Caco-2 (cell line): ENCODE measurements at places on chromosomes 16 and 17.

- no peak for DNase-seq
Observed at GRCh38 chr16:10510279-10510678, 70.1 kb downstream of the EMP2 start.

DNA sequence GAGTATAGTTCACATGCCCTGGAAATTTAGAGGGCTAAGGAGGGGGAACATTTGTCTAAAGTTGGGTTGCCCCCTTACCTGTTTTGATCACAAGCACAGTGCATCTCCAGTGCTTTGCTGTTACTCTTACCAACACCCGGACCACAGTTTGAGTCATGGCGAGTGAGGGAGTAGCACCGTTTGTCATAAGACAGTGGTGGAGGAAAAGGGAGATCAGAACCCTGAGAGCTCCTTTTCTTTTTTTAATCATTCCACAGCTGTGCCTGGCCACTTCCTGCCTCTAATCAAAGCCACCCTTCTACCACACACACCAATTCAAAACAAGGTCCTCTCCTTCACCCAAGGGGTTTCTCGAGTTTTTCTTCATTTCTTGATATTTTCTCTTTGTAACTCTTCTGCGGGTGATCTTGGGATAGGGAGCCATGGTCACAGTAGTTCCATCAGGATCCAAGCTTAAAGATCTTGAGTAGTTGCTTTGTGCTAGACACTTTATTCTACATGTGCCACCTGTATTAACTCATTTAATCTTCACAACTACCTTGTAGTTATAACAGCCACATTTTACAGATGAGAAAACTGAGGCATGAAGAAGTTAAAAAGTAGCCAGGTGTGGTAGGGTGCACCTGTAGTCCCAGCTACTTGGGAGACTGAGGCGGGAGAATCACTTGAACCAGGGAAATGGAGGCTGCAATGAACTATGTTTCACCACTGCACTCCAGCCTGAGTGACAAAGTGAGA lies 5.0 kb upstream of the MYL4 start:
- no peak for DNase-seq

- DNase-seq = no peak
Observed at GRCh38 chr16:74699666-74700065, 996 bp downstream of the MLKL start.

DNA sequence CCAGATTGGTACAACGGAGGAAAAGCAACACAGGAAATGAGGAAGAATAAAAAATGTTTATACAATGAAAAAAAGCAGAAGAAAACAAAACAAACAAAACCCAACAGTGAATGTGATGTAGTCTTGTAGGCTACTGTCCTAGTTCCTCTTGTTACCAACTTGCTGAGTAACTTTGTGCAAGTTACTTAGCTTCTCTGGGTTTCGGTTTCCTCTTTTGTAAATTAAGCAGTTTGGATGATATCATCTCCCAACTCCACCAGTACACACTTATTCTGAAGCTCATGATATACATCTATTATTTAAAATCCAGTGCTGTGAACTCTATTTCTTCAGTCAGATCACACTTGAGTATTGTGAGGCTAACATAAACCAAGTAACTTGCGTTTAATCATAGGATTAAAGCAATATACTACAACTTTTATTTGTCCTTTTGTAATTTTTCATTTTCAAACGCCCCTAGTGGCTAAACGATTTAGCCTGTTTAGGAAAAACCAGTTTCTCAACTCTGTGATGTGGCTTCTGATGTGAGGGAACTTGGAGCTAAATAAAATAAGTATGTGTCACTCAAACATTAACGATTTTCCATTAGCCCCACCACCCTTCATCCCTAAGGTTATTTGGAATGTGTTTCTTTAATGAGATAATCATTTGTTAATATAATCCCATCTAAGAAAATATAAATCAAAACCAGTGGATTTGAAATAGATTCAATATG lies 1.4 kb upstream of the UNK start:
- peak; percentile 58 for DNase-seq

DNA sequence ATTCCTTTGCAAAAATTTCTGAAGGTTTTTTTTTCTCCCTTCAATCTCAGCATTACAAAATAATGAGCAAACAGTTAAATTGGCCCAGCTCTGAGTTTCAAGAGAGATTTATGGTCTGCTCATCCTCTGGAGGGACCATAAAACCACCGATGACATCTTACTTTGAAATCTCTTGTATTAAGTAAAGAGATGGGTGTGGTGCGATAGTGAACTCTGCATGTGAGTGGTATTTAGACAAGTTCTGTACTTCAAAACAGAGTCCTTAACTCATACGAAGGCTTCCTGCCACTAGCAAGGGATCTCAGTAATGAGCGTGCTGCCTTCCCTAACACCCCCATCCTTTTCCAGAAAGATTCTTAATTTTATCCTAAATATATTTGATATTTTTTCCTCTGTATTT lies 2.1 kb downstream of the FAM20A start:
- peak; percentile 35 for DNase-seq

DNA sequence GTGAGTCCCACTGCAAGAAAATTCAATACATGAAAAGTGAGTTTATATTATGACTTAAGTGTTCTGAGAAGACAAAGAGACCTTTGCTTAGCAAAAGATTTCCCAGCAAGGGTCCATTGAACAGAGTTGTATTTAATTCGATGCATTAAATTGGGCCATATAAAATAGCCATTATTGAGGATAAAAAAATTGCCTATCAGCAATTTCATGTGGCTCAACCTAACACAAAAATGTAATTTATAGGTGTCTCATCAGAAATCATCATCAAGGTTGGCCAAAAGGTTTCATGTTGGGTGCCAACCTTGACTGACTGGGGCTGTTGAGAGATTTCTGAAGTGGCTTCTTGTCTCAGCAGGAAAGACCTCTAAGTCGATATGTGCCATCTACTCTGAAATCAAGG lies 84.8 kb upstream of the TOX3 start:
- DNase-seq = no peak

- DNase-seq = no peak
Observed at GRCh38 chr16:82628088-82628423, 1.3 kb downstream of the CDH13 start.

DNA sequence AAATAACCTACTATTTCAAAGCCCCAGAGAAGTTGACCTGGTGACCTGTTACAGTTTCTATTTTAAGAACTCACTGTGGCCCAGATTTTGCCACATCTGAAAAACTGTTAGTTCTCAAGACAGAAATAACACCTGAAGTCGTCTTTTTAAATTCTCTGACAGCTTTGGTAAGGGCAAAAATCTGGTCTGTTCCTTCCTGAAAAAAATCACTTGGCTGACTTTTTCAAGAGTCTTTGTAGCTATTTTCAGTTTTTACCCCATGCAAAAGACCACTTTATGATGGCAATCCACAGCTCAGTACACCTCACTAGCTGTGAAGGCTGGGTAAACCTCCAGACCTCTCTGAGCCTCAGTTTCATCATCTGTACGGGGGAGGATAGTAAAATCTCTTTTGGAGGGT lies 60.7 kb upstream of the SREBF1 start:
- DNase-seq = no peak

DNA sequence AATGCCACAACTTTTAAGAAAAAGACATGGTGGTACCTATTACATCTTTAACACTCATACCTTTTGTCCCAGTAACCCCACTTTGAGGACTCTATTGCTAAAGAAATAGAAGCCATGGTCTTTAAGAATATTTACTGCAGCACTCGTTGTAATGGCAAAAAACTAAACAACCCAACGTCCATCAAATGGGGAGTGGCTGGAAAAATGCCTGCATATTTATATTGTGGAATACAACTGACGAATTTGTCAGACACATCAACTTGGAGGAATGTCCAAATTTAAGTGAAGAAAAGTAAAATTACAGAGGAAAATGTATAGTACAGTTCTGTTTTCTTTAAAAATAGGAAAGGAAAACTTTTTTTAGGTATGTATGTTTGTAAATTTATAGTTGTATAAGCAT lies 47.8 kb downstream of the STX8 start:
- no peak for DNase-seq

- DNase-seq = peak; percentile 92
Observed at GRCh38 chr17:31858642-31859486, at the start of gene COPRS. TSS of gene COPRS (minus strand) at chr17:31859244. CDS start at chr17:31859199, 45 bp downstream.

DNA sequence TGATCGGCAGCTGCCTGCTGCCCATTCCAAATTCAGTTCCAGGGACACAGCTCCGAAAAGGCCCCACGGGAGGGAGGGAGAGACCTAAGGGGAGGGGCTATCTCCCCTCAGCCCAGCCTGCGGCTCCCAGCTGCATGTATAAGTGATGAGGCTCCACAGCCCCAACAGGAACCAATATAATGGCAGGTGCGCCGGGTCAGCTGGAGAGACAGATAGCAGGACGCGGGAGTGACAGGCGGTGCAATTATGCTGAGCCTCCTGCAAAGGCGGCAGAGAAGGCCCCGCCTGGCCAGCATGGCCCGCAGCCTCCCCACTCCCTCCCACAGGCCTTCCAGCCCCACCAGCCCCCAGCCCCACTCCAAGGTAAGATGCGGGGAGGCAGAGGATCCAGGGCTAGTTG lies 8.1 kb upstream of the C1QL1 start:
- no peak for DNase-seq

- DNase-seq = no peak
Observed at GRCh38 chr17:48014595-48015111, 22.9 kb downstream of the COPZ2 start.

- DNase-seq = no peak
Observed at GRCh38 chr17:40547785-40548478, 17.3 kb downstream of the CCR7 start.

DNA sequence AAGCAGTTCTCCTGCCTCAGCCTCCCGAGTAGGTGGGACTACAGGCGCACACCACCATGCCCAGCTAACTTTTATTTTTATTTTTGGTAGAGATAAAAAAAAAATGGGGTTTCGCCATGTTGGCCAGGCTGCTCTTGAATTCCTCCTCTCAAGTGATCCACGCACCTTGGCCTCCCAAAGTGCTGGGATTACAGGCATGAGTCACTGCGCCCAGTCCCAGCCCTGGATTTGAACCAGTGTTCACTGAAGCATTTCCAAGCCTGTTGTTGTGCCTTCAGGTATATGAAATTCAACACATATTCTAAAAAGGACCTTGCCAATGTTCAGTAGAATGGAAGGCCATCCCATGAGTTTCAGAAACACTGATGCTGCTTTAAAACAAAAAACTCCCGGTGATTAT lies 165.3 kb downstream of the SLC39A11 start:
- no peak for DNase-seq

DNA sequence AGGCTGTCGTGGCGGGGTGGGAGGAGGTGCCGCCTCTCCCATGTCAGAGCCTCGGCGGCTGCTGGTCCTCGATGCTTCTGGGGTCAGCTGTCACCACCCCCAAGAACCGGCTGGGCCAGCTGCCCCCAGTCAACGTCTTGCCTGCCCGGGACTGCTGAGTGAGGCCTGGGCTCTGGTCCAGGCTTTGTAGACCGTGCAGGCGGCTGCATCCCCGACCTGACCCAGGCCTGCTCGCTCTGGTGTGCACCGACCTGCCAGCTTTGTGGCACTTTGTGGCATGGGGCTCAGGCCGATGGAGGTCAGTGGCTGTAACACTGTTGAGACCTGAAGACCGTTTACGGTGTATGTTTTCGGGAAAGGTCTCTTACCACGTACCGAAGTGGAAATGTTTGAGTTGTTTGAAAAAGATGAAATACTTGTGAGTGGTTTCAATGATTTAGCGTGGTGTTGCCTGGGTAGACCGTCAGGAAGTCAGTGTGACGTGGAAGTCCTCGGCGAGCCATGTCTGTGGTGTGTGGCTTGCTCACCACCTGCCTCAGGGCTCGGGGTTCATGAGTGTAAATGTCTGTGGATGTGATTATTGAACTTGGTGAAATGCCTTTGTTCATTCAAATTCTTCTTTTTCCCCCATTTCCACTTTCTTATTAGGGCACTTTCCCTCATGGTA lies 53.2 kb upstream of the ZNF750 start:
- no peak for DNase-seq

- DNase-seq = no peak
Observed at GRCh38 chr17:64687376-64687775, 25.3 kb upstream of the SMURF2 start.

- DNase-seq = no peak
Observed at GRCh38 chr16:67458121-67458641, 22.8 kb downstream of the ATP6V0D1 start.

- no peak for DNase-seq
Observed at GRCh38 chr17:78173097-78173715, 4.8 kb downstream of the SYNGR2 start.

DNA sequence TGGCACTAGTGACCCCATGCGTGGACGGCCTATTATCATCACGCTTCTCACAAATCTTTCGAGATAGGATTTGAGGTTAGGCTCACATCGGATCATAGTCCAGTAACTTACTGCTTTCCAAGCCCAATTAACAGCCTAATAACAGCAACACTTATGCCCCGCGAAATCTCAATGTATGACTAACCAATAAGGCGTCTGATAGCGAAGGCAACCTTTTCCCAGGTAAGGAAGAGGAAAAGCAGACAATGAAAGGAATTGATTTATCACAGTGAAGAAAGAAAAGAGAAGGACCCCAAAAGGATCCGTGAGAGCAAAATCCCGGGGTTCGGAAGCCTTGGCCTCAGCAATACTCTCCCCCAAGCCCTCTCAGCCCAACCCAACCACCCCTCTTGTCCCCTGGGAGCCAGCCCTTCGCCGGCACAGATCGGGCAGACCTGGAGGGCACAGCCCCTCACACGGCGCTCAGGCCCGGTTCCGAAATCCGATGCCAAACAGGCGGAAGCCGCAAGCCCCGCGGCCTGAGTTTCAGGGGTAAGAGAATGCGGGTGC lies 534 bp downstream of the GPATCH8 start:
- no peak for DNase-seq

- no peak for DNase-seq
Observed at GRCh38 chr17:49194297-49194607, 16.1 kb downstream of the GNGT2 start.

- no peak for DNase-seq
Observed at GRCh38 chr17:81948635-81949378, 1.8 kb upstream of the MYADML2 start.

GRCh38 chr17:58268774-58269556 lies 11.8 kb downstream of the MPO start:
- no peak for DNase-seq

DNA sequence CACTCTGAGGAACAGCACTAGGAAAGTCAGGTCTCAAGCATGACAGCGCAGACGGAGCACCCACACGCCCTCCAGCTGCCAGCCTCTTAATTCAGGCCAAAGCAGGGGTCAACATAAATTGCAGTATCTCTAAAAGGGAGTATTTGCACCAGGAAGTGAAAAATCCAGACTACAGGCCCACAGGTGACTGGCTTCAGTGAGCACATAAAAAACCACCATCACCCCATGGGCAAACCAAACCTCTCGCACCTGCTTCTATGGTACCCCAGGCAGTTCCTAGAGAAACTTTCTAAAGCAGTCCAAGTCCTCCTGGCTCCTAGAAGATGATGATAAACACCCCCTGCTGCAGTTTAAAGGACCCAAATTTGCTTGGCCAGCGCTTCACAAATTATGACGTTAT lies 129.8 kb downstream of the ZNF423 start:
- DNase-seq = no peak

DNA sequence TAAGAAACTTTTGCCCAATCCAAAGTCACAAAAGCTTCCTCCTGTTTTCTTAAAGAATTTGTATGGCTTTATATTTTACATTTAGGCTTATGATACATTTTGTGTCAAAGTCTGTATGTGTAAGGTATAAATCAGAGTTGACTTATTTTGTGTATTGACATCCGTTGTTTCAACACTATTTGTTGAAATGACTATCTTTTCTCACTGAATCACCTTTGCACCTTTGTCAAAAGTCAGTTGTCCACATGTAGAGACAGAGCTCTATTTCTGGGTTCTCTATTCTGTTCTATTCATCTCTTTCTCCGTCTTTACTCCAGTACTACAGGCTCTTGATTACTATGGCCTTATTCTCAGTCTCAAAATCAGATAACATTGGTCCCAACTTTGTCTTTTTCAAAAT lies 73.2 kb downstream of the C16orf78 start:
- no peak for DNase-seq

GRCh38 chr17:35460354-35460851 lies 11.8 kb upstream of the SLFN13 start:
- peak; percentile 86 for DNase-seq
